ENCODE measurements at places on chromosomes 2 and 18.

GRCh38 chr18:13409026-13409425 is 190.5 kb downstream of the LDLRAD4 start:
- DNase-seq: no peak

GRCh38 chr18:59820663-59821062 is 79.1 kb upstream of the PMAIP1 start:
- no peak for DNase-seq

GRCh38 chr2:187150670-187151069 is 297.4 kb downstream of the CALCRL start:
- DNase-seq: no peak

- DNase-seq: no peak
Observed at GRCh38 chr2:102592601-102593000, 26.8 kb upstream of the SLC9A2 start.

- no peak for DNase-seq
Observed at GRCh38 chr18:52948868-52949444, 609.0 kb downstream of the DCC start.

- no peak for DNase-seq
Observed at GRCh38 chr2:29233428-29233827, 118.2 kb downstream of the CLIP4 start.

GRCh38 chr2:16123421-16123820 is 183.1 kb downstream of the MYCN start:
- DNase-seq: no peak

GRCh38 chr18:58213440-58213839 is 169.4 kb downstream of the NEDD4L start:
- no peak for DNase-seq

All from NCI-H1417 treated with DMSO at 0.1 percent for 48 hours (cell line).